ENCODE measurements at places on chromosomes 6 and 20.

DNA sequence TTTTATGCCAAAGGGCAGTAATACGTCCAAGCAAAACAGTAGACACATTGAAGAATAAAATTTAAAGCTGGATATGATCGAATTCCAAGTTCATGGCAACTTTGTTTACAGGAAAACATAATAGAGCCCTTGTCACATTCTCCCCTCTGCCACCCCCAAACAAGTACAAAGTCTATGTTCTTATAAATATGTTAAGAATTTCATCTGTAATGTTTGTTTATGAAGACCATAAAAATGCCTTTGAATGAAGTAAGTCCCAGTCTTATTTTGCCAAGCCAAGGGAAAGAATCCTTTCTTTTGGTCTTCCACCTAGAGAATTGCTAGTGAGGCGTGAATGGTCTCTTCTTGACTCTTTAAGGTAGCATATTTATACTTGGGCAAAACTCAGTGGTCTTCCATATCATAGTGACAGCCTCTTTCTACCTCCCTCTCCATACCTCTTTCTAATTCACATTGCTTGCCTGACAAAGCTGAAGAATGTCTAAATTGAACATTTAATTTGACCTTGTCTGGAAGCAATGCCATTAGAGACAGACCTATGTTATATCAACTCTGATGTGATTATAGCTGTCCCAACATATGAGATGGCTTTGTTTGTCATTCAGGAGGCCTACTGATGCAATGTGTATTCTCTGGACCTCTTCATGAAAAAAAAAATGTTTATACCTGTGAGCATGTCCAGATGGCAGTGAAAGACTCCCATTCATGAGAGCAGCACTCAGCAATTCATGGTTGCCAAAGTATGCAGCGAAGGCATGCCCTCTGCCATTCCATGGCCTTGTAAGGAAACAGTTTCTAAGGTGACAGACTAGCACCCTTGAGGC is 70.6 kb upstream of the CCN2 start:
- no peak for DNase-seq

- DNase-seq = no peak
Observed at GRCh38 chr6:43764772-43765171, 5.2 kb upstream of the VEGFA start.

GRCh38 chr6:84353459-84354423 is 126.3 kb upstream of the CEP162 start:
- no peak for DNase-seq

- no peak for DNase-seq
Observed at GRCh38 chr6:152170702-152171667, 363.5 kb downstream of the ESR1 start.

DNA sequence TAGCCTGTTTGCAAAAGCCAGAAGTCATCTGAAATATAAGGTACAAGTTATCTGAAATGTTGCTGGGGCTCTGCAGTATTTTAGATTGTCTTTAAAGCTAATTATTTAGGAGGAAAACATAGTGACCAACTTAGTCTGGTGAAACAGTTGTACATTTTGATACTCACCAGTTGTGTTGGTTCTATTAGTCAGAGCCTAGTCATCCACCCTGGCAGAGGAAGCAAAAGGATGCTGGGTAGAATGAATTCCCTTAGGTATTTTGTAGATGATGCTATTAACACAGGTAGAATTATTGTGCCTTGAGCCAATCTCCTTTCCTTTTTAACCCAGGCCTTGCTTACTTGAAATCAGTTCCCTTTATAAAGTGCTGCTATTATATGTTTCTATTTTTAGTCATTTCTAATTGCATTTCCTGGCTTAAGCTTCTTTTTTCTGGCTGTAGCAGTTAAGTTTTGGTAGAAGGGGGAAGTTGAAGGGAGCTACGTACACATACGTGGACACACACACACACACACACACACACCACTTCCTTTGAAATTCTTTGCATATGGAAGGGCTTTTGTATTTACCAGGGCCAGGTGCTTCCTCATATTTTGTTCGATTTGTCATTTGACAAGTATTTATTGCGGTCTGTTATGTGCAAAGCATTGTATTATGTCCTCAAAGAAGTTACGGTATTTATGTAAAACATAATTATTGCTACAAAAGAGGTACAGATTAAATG is 82.4 kb downstream of the RTN4IP1 start:
- peak; percentile 92 for DNase-seq

- no peak for DNase-seq
Observed at GRCh38 chr6:36078159-36078558, 50.6 kb downstream of the MAPK14 start.

DNA sequence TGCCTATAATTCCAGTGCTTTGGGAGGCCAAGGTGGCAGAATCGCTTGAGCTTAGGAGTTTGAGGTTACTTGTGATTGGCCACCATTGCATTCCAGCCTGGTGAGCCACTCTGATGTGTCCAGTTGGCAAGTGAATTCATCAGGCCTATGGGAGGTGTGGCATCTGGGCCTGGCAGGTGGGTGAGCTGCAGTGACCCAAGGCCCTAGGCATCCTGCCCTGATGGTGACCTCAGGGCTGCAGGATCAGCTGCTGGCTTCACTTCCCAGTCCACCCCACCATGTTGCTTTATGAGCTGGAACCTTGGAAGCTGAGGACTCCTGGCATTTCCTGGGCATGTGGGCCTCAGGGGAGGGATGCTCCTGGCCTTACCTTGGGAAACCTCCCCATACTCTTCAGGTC is 20.5 kb downstream of the RSPH9 start:
- no peak for DNase-seq

DNA sequence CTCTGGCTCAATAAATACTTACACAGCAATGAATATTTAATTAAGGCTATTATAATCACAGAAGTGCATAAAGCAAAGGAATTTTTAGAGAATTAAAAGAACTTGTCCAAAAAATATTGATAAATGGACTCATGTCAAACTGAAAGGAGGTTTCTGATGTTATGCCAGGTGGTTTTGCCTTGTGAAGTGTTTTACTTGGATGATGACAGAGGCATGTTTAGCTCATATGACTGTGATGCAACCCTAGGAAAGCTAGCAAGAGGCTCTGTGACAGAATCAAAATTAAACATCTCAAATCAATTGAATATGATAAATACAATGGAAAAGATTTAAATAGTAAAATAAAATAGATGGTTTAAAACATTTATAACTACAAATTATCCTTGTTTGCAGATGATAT is 137.3 kb downstream of the TMEM200A start:
- no peak for DNase-seq

- DNase-seq = peak; percentile 97
Observed at GRCh38 chr6:3813150-3813780, 35.9 kb upstream of the FAM50B start.
